Stimulated activated CD4-positive, alpha-beta T cell treated with anti-CD3 and anti-CD28 coated beads, Interleukin-1b, Interleukin-23, amount 100 ng/mL, for 1 hour (primary cell): ENCODE measurements at places on chromosomes 7 and 10.

GRCh38 chr10:86632951-86633350, 21.4 kb upstream of the OPN4 start:
- no peak for DNase-seq

DNA sequence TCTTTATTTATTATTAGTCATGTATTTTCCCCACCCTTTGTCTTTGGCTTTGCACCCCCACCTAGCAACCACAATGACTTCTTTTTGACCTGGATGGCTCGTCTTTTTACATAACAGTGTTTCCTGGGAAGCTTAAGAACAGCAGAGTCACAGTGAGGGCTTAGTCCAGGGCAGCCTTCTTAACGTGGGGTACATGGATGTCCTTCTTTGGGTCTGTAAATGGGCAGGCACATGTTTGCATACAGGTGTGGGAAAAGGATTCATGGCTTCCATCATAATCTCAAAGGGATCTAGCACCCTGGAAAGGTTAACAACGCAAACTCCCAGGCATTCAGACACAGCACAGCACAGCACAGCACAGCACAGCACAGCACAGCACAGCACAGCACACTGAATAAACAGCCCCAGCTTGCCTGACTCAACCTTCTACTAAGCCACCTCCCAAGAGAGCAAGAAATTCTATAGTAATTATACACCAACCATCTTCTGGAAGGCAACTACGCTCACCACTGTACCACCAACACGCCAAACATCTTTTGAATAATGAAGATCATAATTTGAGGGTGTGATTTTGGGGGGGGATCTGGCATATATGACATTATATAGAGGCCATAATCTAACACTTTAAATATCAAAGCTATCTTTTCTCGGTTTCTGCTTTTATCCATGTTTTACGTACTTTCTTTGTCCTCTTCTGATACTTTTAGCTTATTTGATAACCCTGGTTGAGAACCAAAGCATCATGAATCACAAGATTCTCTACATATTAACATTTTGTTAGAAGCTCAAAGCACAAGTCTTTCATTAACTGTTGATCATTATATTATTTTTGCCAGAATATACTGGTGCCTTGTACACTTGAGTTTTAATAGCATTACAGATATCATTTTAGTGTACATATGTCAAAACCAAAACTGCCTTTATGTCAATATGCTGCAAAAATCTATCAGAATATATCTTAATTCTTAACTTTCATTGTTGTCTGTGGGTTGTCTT, 177.2 kb upstream of the KLF14 start:
- DNase-seq = no peak

DNA sequence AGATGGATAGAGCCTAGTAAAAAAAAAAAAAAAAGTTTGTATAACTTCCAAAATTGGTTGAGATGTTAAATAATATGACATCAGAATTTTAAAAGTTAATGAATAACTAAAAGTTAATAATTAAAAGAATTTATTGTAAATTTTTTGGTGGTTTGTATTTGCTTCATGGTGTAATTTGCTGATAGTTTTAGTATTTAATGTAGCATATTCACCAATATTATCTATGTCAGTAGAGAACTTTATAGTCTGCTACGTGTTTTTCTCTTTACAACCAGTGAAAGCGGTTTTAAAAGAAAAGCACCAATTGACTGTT, 51.8 kb upstream of the STEAP4 start:
- DNase-seq = no peak

DNA sequence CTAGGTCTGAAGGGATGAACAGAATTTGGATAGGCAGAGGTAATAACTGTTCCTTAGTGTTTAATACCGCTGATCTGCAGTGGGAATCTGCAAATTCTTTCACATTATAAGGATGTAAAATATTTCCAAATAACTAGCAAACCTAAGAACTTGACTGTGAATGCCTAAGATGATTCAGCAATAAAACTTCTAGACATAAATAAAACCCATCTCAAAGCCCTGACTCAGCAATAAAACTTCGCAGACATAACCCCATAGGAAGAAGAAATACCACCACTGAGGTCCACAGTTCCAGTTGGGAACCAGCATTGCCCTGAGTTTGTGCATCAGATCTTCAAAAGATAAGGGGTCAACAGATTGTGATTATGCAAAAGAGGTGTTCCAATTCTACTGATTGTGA, 354.2 kb downstream of the GFRA1 start:
- DNase-seq = no peak

DNA sequence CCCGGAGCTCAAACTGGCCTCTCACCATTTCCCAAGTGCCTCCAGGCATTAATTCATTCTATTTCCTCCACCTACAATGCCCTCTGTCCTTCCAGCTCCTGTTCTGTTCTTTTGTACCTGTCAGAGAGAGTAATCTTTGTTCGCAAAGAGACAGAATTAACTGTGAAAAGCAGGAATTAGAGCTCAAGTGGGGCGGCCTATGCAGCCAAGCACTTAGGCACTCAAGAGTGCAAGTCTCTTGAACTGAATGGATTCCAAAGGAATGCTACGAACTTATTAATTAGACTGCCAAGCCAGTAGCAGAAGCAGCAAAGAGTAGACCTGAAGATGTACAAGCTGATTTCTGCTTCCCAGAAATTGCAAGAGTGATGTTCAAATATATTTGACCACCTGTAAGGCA, 338.3 kb upstream of the AUTS2 start:
- DNase-seq = no peak

- no peak for DNase-seq
Observed at GRCh38 chr7:128832880-128833147, 2.6 kb downstream of the FLNC start.

GRCh38 chr10:22334414-22335172, 10.7 kb upstream of the SPAG6 start:
- DNase-seq = no peak

DNA sequence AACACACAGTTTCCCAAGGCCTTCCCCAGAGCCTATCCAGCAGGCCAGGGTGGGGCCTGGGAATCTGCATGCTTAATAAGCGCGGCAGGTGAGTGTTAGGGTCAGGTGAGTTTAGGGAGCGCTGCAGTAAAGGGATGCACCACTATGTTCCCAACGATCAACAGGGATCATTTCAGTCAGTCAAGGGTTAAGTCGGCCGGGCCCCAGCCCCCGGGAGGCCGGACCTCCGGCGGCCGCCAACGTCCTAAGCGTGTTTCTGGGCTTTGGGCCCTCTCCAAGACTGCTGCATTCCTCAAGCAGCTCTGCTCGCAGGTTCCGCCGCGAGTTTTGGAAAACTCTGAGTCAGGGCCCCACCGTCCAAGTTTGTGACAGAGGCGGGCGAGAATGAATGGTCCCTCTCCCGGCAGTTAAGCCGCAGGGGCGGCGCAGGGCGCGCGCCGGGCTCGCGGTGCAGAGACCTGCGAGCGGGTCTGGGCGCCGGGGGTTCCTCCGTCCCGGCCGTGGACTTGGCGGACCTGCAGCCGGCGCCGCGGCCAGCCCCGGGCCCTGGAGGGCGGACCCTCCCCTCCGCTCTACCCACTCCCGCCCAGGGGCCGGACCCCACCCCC, 81.6 kb downstream of the ARHGAP22 start:
- no peak for DNase-seq

- DNase-seq = no peak
Observed at GRCh38 chr10:26479766-26480492, 41.8 kb downstream of the APBB1IP start.

DNA sequence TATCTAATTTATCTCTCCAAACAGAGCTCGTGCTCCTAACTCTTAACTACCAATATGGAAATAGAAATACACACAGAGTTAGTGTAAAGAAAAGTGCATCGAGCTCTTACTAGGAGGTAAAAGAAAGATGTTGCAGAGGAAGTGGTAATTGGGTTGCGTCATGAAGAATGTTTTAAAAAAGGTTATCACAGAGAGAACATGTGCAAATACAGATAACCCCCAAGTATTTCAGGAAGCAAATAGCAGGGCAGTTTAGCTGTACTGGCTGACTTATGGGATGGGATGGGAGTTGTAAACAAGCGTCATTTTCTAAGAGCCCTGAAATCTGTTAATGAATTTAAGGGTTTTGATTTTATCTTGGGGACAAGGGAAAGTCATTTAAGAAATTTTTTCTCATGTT, 153.9 kb downstream of the AGMO start:
- no peak for DNase-seq

- no peak for DNase-seq
Observed at GRCh38 chr10:71889388-71889987, 38.4 kb upstream of the PSAP start.

DNA sequence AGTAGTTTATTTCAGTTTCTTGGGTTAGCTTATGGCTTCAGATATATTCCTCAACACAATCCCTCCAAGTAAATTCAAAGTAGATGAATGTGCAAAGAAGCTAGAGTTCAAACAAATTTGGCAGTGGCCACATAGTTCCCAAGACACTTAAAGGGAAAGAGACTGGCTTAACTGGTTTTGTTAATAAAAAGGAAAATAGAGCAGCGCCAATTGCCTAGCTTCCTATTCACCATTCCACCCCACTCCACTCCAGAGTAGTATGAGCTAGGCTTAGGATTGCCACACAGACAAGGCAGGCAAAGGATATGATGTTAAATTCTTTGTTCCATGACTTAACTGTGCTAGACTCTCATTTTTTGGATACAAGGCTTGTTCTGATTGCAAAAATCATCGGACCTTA, 2.0 kb downstream of the XRCC2 start:
- DNase-seq = no peak

- DNase-seq = no peak
Observed at GRCh38 chr7:42834676-42835075, 77.2 kb downstream of the C7orf25 start.

GRCh38 chr7:34838329-34838728, 180.3 kb downstream of the NPSR1 start:
- DNase-seq = no peak

- DNase-seq = peak; percentile 41
Observed at GRCh38 chr10:133357285-133358161, at the start of gene FUOM. TSS of gene FUOM (minus strand) at chr10:133358019. CDS start at chr10:133358007, 12 bp downstream.

DNA sequence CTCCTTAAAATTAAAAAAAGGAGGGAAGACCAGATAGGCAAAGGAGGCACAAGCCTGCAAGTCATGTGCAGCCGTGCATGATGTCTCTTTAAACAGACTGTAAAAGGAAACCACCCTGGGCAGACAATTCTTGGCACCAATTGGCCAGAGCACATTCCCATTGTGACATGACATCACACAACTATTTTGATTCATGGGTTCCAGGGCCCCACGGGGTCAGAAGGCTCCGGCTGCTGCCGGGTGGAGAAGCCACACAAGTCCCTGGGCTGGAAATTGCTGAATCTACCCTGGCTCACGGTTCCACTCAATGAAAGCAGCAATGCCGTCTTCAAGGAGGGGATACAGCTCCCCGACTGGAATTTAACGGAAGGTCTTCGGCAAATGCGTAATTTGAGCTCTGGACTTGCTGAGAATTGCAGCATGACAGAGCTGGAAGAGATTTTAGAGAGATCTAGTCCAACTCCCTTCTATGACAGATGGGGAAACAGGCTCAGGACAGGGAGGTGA, 140.5 kb downstream of the PRKAG2 start:
- DNase-seq = no peak

GRCh38 chr10:117541909-117542705, 439 bp upstream of the EMX2 start:
- DNase-seq = no peak

DNA sequence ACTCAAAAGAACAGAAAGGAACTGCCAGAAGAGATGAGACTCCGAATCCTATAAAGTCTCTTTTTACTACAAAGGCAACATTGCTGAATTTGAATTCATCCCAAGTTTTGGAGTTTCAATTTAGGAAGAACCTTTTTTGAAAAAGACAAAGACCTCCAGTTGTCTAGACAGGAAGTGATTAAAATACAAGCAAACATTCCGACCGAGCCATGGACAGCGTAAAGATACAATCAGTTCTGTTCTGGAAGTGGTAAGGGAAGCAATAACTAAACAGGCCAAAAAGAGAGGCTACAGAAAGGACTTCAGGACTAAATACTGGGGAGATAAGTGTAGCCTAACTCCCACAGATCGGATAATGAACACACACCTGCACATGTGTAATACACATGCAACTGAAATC, 101.0 kb downstream of the SMURF1 start:
- no peak for DNase-seq

DNA sequence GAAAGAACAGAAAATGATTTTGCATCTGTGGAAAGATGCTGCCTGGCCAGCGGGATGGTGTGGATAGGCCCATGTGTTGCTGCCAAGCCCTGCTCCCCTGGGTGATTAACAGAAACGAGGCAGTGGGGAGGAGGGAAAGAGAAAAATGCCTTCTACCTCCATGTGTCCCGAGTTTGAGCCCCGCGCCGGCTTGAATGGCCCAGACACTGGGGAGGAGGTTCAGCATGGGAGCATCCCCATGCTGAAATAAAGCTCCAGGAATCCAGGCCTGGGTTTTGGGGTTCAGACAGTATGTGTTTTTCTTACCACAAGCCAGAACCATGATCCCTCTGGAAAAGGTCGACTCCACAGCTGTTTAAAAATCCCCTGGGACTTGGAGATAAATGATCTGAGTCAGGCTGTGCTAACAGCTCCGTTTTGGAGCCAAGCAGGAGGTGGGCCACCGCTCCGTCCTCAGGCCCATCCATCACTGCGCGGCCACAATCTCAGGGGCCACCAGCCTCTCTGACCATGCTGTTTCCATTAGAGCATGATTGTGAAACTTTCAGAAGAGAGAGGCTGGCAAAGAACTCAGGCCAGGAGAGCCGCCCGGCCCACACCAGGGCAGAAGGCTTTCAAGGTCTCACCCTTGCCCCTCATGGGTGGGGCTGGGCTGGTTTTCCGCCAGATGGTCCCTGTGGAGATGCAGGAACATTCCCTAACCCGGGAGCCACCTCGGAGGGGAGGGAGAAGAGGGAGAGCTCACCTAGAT, 299.7 kb downstream of the ZEB1 start:
- DNase-seq = no peak

DNA sequence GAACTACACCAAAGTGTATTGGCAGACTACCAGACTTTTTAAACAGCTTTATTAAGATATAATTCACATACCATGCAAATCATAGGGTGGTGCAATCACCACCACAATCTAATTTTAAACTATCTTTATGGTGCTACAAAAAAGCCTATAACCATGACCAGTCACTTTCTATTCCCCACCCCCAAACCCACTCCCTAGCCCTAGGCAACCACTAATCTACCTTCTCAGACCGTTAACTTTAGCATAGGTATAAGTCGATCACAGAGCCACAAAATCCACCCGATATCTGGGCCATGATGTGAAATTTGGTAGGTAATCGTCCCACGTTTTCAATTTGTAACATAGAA, 536 bp upstream of the POM121 start:
- no peak for DNase-seq

- no peak for DNase-seq
Observed at GRCh38 chr7:30826181-30826580, 55.0 kb downstream of the MINDY4 start.

GRCh38 chr10:127942811-127943210, 35.9 kb downstream of the PTPRE start:
- no peak for DNase-seq

DNA sequence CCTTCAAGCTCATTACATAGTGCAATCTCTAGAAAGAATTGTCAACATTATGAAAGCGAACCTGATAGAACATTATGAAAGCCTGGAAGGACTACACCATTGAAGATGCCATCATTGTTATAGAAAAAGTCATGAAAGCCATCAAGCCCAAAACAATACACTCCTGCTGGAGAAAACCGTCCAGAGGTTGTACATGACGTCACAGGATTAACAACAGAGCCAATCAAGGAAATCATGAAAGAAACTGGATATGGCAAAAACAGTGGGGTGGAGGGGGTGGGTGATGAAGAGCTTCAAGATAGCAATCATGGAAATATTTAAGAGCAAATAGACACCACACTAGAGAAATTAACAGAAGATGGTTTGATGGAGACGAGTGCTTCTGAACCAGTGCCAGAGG, 45.7 kb downstream of the TOMM7 start:
- no peak for DNase-seq

- no peak for DNase-seq
Observed at GRCh38 chr7:77391230-77391629, 24.9 kb downstream of the GSAP start.

GRCh38 chr7:141165521-141165920, 91.7 kb downstream of the TMEM178B start:
- DNase-seq = no peak
